Endothelial cell of umbilical vein (primary cell): ENCODE measurements at places on chromosomes 13 and 19. TPM values are rescaled to one million over a fixed set of nuclear protein-coding genes. Genes with fewer than 3 reads are reported as not detected.

The PDX1 gene
- not detected in 2 replicates for total RNA-seq

DNA sequence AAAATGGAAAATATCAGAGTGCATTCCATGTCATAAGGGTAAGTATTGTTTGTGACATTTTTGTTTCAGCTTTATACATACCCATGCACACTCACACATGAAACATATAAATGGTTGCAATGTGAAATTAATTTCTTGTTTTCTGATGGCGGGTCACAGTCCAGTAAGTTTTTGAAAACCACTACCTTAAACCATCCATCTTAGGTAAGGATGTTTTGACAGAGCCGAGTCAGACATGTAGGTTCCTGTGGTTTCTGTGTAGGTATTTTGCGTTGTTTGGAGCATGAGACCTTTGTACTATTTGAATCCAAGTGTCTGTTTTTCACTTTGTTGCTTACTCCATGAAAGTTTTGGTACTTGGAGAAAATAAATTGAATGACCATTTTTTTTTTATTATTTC, 121.7 kb downstream of the B3GLCT start:
- no peak for DNase-seq

- no peak for DNase-seq
Observed at GRCh38 chr13:77225946-77226345, 100.9 kb downstream of the MYCBP2 start.

GRCh38 chr19:13281567-13282291, 131.5 kb downstream of the IER2 start:
- no peak for DNase-seq

The ATP1A3 gene
- 0.40 TPM in 1 of 2 replicates, not detected in the other for total RNA-seq

The OLFM4 gene
- not detected in 2 replicates for total RNA-seq

DNA sequence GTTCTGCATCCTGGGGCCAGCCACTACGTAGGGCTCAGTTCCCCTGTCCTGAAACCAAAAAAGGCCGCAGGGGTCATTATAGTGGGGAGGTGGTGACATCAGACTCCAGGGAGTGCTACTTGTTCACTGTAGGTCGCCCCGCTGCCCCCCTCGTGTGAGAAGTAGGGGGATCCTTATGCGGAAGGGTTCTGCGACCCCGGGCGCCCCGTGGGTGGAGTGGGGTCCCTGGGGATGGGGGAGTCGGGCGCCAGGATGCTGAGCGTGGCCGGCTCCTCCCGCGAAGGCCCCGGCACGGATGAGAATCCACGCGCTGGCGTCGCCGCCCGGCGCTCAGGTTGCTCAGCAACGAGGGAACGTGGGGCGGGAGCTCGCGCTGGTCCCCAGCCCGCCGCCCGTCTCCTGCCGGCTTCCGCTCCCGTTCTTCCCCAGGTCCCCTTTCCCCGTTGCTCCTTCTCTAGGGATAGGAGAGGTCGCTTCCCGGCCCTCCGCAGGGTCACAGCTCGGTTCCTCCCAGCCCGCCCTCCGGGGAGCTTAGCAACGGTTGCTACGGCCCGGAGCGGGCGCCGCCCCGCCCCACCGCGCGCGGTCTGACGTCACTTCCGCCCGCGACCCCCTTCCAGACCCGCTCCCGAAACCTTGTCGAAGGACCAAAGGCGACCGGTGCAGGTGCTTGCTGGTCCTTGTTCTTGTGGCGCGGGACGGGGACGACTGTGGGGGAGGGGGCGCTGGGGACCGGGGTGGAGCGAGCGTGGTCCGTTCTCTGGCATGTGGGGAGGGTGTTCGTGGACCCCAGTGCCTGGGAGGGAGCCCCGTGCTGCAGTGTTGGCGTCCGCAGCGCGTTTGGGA, at the start of gene NAT14:
Gene NAT14 (plus strand): TSS at position 596 of the 846 bp plus-strand sequence. CDS start 521 bp downstream, outside the sequence.
- DNase-seq = peak; percentile 61

GRCh38 chr13:95385798-95386197, 84.5 kb upstream of the ABCC4 start:
- DNase-seq = no peak

The N4BP2L1 gene
- total RNA-seq = 1.8 and 2.1 TPM in 2 replicates

DNA sequence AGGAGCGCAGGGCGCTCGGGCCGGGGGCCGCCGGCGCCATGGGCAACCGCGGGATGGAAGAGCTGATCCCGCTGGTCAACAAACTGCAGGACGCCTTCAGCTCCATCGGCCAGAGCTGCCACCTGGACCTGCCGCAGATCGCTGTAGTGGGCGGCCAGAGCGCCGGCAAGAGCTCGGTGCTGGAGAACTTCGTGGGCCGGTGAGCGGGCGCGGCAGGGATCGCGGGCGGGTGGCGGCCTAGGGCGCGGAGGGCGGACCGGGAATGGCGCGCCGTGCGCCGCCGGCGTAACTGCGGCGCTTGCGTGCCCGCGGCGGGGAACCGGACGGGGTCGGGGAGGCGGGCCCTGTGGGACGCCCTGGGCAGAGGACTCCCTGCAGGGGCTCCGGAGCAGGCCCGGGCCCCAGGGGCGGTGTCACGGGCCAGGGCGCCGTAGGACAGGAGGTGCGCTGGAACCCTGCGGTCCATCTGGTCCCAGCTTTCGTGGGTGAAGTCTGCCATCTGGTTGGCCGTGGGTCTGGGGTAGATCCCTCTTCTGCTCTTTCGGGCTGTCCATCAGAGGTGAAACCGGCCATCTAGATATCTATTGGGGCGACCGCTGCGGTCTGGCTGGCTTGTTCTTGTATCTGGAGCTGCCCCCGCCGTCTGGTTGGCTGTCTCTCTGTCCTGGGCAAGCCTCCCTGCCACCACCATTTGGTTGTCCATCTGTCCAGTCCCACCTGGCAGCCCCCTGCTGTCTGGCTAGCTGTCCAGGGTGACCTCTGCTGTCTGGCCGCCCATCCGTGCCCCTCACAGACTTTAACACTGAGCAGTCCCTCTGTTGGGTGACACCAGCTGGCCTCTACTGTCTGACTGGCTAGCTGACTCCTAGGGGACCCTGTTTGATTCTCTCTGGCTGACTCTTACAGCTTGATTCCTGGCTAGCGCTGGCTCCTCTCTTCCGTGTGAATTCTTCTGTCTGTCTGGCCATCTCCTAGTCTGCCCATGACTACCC, 622 bp downstream of the DNM2 start:
- DNase-seq = peak; percentile 26

The NLRP5 gene
- total RNA-seq = not detected in 2 replicates

GRCh38 chr19:53881482-53882390, at the start of gene PRKCG:
Gene PRKCG (plus strand): TSS chr19:53882197. CDS start chr19:53882495, 298 bp downstream.
- DNase-seq = no peak

- DNase-seq = no peak
Observed at GRCh38 chr19:48413879-48414587, 20.6 kb downstream of the GRIN2D start.

The KLK15 gene
- not detected in 2 replicates for total RNA-seq

The MBD3L3 gene
- total RNA-seq = not detected in 2 replicates

DNA sequence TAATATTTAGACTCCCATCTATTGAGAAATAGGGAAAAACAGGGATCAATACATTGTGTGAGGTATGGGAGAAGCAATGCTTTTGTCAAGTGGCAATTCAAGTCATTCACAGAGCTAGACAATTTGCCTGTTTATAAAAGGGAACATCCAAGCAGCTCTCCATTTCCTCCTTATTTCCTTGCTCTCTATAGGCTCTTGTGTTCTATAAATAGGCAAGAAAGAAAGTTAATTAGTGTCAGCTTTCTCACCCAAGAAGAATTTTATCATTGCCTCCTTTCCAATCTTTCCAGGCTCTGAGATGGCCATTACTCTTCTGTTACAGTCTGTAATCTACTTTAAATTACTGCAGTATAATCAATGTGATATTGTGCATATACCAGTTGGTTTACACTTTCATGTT, 199.9 kb downstream of the LHFPL6 start:
- no peak for DNase-seq

DNA sequence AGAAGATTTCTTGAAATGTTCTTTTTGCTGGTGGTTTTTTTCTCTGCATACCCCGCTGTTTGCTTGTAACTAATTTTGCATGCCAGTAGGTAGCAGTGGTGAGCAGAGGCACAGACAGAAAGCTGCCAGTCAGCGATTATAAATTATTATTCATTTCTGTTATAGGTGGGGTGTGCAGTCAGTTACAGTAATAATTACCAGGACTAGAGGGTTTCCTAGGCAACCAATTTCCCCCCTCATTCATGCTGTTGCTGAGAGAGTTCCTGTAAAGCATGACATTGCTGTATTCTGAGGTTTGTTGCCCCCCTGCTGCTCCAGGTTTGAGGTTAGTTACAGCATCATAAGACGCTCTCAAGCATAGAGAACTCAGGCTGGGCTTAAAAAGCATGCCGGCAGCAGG, 104.5 kb downstream of the URI1 start:
- DNase-seq = no peak

DNA sequence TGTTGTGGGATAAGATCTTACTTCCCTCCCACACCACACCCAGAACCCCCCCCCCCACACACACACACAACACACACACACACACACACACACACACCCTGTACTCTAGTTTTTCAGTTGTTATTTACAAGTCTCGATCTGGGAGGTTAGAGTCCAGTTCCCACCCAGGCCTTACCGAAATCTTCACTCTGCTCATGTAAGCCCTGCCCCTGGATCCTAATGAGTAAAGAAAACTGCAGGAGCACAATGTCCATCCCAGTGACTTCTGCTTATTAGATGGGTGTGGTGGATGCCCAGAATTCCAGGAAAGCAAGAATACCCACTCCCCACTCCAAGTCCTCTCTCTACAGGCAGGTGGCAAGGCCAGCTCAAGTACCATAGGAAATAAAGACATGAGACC, 23.0 kb downstream of the STARD13 start:
- DNase-seq = no peak

DNA sequence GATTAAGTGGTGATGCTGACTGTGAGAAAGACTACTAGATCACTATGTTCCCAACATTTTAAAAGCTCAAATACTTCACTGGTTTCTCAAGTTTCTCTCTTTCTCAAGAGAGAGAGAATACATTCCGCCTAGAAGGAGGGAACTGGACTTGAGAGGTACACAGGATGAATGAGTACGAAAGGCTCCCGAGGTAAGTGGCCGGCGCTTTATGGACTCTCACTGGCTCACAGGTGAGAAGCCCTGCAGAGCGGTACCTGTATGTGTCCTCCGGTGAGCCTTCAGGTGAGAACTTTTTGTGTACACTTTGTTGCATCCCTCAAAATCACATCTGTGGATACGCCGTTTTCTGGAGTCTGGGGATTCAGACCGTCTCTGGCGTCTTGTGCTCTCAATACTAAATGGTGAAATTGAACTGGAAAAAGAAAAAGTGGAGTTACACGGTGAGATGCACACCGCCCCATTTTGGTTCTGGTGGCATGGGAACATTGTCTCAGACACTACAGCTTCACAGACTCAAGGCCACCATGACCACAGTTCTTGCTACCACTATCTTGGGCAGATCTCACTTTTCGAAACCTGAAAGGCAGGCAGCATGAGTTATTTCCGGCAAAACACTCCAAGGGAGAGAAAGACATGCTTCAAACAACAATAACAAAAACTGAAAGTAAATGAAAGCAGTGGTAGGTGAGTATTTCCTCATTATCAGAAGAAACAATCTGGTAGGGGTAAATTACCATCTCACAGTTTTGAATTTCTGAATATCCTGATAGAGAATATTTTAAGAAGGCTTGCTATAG, 418.9 kb downstream of the KLF12 start:
- DNase-seq = no peak

DNA sequence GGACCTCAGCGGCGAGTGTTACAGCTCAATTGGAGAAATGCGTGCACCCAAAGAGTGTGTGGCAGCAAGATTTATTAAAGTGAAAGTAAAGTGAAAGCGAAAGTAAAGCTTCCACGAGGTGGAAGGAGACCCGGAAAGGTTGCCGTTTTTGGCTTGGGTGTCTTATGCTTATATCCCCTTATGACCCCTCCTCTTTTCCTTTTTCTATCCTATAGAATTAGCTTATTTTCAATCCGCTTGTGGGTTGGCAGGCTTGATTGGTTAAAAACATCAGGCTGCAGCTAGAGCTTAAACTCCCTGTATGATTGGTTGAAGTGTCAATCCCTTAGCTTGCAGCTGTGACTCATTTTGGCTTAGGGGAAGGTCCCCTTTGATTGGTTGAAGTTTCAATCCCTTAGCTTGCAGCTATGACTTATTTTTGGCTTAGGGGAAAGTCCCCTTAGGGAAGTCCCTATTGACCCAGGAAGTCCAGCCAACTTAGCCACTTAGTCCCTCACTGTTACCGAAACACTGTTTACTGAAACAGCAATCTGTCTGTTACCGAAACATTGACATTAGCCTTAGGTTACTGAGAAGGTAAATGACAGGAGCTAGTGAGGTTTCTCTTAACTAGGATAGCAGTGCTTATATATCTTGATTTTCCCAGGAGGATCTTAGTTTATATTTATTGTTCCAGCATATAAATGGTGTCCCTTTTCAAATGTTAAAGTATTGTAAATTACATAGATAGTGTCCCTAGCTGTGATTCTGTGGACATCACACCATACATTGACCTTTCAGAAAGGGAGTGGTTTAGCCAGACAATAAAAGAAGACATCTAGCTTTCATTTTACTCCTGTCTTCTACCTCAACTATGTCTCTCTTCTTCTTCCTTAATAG, 575.8 kb downstream of the DACH1 start:
- DNase-seq = peak; percentile 25
